Activated CD4-positive, alpha-beta memory T cell treated with anti-CD3 and anti-CD28 coated beads, Interleukin-2, amount 10 ng/mL, durations not matched to agents 7 days and 5 days (primary cell): ENCODE measurements at places on chromosomes 3 and 15. TPM values are rescaled to one million over a fixed set of nuclear protein-coding genes. Genes with fewer than 3 reads are reported as not detected.

GRCh38 chr3:124813541-124813940 is 73.6 kb downstream of the ITGB5 start:
- no peak for DNase-seq

DNA sequence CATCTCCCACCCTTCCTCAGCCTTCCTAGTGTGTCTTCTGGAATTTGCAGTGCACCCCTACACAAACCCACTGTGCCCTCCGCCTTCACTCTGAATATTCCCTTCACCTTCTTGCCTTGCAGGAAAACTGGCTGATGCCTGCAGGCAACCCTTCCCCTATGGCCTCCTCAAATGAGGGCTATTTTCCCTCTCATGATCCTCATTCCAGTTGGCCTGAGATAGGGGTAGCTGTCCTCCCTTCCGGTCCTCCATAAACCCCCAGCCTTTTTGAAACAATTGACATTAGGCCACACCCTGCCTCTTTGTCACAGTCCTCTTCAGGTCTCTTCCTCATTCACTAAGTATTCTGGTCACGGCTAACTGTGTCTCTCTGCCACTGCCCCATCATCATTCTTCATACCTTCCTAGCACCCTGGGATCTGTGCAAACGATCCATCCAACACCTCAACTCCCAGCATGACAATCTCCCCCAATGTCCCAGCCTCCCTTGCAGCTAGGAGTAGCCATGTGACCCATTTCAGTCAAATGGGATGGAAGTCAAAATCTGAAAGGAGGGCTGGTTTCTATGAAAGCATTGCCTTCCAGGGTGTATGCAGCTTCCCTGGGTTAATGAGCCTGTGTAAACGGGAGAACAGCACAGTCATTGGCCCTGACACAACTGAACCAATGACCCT is 8.5 kb upstream of the TICRR start:
- DNase-seq: no peak

DNA sequence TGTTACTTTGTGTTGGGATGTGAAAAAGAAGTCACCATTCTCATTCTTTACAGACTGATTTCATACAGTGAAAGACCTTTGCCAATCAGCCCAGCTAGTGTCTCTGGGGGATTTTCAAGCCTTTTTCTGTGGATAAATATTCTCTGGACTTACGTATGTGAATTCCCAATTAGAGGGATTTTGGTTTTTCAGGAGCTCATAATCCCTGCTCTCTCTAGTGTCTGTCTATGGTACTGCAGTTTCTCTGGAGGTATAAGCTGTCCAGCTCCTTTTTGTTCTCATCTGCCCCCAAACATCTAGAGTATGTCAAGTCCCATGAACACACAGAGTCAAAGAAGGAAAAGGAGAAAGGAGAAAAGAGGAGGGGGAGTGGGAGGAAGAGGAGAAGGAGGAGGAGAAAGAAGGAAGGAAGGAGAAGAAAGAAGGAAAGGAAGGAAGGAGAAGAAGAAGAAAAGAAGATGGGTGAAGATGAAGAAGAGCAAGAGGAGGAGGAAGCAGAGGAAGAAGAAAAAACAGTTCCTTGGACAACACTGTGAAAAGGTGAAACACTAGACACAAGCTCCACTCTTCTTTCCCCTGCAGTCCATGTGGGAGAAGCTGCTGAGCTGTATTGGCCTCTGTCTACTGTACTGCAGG is 218.6 kb downstream of the GREM1 start:
- no peak for DNase-seq

GRCh38 chr15:96346409-96346970 is 16.0 kb downstream of the NR2F2 start:
- DNase-seq: no peak

- DNase-seq: no peak
Observed at GRCh38 chr15:68653031-68653635, 74.3 kb downstream of the CORO2B start.

- DNase-seq: no peak
Observed at GRCh38 chr3:181917027-181917426, 205.3 kb downstream of the SOX2 start.

BUB1B gene
- total RNA-seq: 73.8 TPM
